ENCODE measurements at places on chromosomes 7 and 10.

DNA sequence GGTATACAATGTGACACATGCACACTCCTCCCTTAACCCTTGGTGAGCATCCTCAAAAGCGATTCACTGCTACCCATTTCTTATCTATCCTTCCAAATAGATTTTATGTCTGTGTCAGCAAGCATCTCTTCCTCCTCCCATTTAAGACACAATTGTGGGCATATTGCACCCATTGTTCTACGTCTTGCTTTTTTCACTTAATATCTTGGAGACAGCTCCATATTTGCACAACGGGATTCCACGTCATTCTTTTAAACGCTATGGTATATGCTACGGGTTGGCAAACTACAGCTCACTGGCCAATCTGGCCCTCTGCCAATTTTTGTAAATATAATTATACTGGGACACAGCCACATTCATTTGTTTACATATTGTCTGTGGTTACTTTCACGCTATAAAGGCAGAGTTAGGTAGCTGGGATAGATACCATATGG lies 88.6 kb downstream of the RNF216 start:
- no peak for DNase-seq

DNA sequence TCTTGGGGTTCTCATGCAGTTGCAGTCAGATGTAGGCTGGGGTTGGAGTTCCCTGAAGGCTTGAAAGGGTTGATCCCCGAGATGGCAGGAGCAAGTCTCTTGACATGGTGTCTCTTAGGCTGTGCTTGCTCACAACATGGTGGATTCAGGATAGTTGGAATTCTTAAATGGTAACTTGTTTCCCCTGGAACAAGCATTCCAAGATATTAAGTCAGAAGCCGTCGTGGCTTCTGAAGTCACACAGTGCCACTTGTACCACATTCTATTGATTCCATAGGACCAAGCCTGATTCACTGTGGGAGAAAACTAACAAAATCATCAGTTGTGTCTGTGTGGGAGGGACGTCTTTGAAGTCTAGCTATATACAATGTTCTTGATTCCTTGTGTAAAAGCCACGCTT lies 3.5 kb upstream of the SLC35B4 start:
- DNase-seq, result no peak

DNA sequence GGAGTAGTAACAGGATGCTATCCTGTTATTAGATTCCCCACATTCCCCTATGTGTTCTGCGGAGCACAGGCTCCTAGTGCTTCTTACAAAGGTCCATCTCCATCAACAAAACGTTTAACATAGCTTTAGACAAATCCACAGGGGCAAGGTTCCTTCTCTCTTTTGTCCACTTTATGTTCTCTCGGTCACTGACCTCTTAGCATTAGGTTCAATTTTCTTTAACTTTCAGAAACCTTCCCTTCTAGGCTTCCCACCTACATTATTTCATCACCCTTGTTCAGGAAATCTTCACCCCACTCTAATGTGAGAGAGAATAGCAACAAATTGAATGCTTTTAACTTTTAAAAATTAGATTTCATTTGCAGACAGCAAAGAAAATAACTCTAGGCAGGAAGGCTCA lies 84.9 kb downstream of the DOCK4 start:
- no peak for DNase-seq

- DNase-seq, result no peak
Observed at GRCh38 chr10:105288613-105289012, 647.5 kb downstream of the SORCS3 start.

DNA sequence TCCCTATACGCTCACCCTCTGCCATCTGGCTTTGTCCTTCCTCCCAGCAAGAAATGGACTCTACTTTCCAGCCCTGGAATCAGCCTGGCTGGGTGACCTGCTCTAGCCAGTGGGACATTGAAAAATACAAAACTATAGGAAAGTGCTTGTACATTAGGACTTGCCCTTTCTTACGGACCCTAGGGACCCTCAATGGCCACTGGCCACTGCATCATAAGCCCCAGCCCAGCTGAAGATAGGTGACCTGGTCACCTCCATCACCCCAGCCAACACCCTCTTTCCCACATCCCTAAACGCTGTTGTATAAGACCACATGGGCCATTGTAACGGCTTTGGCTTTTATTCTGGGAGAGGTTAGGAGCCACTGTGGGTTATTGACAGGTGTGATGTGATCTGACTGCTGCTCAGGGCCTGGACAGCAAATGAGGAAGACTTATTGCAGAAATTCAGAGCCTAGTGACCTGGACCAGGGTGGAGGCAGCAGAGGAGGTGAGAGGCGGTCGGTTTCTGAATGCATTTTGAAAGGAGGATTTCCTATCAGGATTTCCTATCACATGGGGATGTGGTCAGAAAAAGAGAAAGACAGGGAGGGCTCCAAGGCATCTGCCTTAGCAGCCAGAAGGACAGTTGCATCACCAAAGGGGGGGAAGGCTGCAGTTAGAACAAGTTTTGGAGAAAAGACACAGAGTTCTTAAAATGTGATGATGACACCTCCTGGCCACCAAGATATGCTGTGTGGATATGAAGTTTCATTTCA lies 2.2 kb upstream of the LMBR1 start:
- peak; percentile 95 for DNase-seq

GRCh38 chr7:108266491-108266890 lies 136.3 kb upstream of the LAMB4 start:
- DNase-seq, result no peak

DNA sequence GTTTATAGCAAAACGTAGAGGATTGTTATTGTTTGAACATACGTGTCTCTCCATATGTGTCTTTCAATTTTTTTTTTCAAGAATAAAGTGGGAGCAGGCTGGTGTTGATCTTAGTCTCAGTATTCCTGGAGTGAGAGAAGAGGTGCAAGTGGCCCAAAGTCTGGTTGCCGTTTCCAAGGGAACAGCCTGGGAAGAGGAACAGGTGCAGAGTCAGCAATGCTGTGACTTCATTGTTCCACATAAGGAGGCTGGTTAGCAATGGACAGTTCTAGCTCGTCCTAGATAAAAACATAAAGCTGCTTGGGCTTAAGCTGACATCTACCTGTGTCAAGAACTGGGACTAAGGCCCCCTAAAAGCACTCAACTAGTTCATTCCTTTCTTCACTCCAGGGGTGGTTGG lies 626.6 kb upstream of the TPK1 start:
- no peak for DNase-seq

DNA sequence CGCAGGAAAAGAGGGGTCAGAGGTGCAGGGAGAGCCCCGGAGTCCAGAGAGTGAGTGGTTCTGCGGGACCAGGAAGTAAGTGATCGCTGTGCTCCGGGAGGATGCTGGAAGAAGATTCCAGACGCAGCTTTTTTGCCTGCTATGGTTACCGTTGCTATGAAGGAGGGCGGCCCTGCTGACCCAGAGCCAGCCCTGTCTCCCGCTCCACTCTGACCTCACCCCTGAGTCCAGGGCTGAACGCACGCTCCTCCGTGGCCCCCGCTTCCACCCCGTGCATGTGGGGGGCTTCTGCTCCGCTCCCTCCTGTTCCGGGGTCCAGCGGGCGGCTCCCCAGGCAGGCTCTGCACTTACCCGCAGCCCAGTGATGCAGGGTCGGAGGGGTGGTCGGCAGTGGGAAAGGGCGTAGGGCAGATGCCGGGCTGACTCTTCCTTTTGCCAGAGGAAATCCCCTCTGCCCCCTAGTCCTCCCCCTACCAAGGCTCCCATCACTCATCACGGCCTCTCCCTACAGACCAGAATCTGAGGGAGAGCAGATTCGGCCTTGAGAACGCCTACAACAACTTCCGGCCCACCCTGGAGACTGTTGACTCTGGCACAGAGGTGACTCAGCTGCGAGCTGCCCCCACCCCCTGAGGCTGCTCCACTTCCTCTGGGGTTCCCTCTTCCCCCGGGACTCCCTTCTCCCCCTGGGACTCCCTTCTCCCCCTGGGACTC lies 2.7 kb upstream of the MUC17 start:
- DNase-seq, result peak; percentile 58

GRCh38 chr7:98233219-98234070 lies 18.6 kb downstream of the TECPR1 start:
- no peak for DNase-seq

GRCh38 chr10:114571316-114571999 lies 86.6 kb downstream of the ABLIM1 start:
- no peak for DNase-seq

- DNase-seq, result no peak
Observed at GRCh38 chr7:31962246-31962645, 108.0 kb downstream of the PDE1C start.

GRCh38 chr10:117627561-117627960 lies 85.0 kb downstream of the EMX2 start:
- DNase-seq, result no peak

DNA sequence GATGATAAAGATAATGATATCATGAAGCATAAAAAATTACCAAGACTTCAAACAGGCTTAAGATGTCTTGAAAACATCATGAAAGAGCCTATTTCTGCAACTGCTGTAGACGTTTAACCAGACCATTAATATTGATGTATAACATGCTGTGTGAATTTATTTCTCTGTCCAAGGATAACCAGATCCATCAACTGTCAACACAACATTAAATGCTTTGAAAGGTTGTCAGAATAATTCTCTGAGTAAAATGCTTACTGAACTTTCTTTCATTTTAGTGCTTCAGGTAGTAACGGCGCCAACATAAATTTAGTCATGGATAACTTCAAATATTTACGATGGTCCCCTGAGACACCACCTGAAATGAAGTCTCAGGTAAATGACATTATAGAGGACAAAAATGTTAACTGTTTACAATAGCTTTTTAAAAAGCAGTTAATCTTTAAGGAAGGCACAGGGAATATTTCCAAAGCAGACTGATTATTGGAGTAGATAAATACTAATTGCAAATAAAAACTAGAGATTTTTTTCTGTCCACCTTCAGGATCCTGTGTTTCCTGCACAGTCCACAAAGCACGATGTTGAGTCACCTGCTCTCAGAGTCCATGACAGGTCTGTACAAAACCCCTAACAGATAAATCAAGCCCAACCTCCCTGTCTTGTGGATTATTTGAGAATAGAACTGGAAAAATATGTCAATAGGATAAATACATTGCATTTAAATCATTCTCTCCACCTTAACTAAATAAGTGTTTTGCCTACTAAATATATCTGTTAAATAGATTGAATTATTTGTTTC lies 1213.2 kb downstream of the XPNPEP1 start:
- no peak for DNase-seq

- DNase-seq, result peak; percentile 97
Observed at GRCh38 chr7:100583132-100584053, 2.5 kb downstream of the LRCH4 start.

DNA sequence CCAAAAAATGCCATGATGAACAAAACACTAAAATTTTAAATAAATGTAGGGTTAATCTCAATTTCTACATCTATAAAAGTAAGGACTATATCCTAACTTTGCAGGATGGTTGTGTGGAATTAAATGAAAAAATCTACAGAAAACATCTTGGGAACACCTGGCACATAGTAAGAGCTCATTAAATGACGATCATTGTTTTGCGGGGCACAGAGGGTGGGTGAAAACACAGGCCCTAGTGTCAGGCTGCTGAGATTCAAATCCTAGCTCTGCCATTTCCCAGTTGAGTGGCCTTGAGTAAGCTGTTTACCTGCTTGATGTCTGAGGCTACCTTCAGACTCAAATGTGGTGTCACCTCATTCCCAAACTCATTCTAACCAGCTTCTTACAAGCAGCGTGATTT lies 35.6 kb downstream of the BTBD16 start:
- DNase-seq, result no peak

DNA sequence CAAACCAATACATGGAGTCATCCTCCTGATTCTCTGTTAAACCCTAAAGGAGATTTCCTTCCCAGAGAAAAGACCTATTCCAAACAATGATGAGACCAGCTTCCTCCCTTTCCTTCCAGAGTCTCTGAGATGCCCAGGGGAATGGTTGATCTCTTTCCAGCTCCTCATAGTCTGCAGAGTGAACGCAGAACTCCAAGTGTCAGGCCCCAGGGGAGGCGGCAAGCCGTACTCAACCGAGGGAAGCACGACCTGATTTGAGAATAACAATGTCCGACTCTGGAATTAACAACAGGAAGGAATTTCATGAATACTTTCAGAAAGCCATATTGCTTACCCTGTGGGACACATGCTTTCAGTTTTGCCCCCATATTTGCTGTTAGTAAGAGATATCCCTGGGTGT lies 241.7 kb upstream of the GLI3 start:
- DNase-seq, result no peak

DNA sequence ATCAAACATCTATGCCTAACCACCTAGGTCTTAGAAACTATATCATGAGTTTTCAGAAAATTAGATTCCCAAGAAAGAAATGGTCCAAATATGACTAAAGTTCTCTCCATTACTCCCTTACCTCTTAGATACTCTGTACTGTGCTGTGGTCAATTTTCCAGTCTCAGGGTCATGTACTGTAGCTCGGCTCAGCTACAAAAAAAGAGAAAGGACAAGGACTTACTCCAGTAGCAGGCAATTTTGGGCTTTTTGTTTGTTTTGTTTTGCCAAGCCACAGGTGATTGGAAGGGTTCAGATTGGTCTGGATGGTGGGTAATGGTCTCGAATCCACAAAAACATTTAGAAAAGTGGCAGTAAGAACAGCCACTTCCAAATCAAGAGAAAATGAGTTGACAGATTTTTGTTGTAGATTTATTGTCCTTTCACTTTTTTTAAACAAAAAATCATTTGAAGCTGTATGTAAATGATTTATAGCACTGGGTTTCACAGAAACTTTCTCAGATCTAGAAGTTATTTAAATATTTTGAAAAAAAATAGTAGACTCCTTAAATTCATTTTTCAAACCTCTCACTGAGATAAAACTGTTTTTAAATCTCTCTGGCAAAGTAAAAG lies 52.8 kb downstream of the P4HA1 start:
- DNase-seq, result no peak

- no peak for DNase-seq
Observed at GRCh38 chr10:85767891-85768290, 598.7 kb downstream of the GRID1 start.

DNA sequence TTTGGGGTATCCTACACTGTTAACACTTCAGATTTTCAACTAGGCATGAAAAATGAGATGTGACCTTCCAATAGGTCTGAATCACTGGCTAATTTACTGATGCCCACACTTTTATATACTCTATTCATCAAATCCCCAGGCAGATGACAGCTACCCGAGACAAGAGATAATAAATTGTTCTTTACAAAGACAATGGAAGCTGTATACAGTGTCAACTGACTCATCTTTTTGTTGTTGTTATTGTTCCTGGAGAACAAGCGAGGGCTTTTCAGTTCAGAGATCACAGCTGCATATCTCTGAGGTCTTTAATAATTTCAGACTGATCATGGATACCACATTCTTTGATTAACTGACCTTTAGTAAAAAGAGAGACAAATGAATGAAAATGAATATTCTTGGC lies 228.9 kb downstream of the SDHAF3 start:
- no peak for DNase-seq

DNA sequence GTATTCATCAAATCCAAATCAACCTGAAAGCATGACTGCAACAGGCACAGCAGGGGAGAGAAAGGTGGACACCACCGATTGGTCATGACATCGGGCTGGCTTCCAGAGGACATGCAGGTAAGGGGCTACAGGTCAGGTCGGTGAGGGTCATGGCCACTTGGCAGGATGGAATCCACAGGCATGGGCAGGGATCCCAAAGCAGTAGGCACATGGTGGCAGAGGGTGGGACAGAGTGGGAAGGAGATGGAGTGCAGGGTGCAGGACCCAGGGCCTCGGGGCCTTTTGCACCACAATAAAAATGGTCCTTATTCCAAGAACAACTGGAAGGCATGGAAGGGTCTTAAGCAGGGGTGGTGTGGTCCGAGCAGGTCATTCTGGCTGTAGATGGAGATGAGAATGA lies 33.0 kb downstream of the C10orf90 start:
- no peak for DNase-seq

GRCh38 chr7:123719197-123719721 lies 29.5 kb downstream of the WASL start:
- DNase-seq, result no peak

GRCh38 chr7:37751096-37751495 lies 67.5 kb downstream of the GPR141 start:
- no peak for DNase-seq

GRCh38 chr7:38629651-38630510 lies 1.3 kb downstream of the AMPH start:
- no peak for DNase-seq

All from KBM-7 (cell line).